ENCODE measurements at places on chromosomes 11 and 22. TPM values are rescaled to one million over a fixed set of nuclear protein-coding genes. Genes with fewer than 3 reads are reported as not detected.

DAGLA gene
- 3.3 TPM for polyA plus RNA-seq

GAS2L1 gene
- polyA plus RNA-seq, result 18.0 TPM

DNA sequence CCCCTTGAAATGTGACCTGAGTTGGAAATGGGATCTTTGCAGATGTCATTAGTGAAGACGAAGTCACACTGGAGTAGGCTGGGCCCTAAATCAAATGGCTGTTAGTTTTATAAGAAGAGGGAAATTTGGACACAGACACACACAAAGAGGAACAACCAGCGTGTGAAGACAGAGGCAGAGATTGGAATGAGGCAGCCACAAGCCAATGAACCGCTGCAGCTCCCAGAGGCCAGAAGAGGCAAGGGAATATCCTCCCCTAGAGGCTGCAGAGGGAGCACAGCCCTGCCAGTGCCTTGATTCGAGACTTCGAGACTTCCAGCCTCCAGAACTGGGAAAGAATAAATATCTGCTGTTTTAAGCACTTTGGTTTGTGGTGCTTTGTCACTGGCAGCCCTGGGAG is 484.5 kb downstream of the MN1 start:
- no peak for DNase-seq
- no peak overlapping the region for H3K4me3 ChIP-seq
- H3K27me3 ChIP-seq, result no peaks in the 10 kb centered on the region
- H3K36me3 ChIP-seq, result no peaks in the 10 kb centered on the region
- no peaks in the 10 kb centered on the region for H3K4me1 ChIP-seq
- H3K27ac ChIP-seq, result no peak overlapping the region

DNA sequence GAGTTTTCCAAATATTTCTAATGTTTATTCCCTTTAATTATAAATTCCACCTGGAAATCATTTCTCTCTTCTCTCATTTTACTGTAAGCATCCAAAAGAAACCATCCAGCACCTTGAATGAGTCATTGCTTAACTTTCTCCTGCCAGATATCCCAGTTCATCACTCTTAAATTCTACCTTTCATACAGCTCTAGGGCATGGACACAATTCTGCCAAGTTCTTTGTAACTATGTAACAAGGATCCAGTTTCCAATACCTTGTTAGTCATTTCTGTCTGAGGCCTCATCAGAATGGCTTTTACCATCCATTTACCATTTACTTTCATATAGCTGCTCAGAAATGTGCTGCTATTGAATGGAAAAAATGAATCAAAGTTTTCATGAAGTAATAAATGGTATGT is 455.4 kb upstream of the TENM4 start:
- no peaks in the 10 kb centered on the region for H3K4me1 ChIP-seq
- H3K27me3 ChIP-seq, result no peaks in the 10 kb centered on the region
- H3K4me3 ChIP-seq, result no peak overlapping the region
- H3K36me3 ChIP-seq, result no peaks in the 10 kb centered on the region
- DNase-seq, result no peak

GRCh38 chr22:45334528-45334927 is 24.8 kb downstream of the FAM118A start:
- H3K27me3 ChIP-seq, result no peaks in the 10 kb centered on the region
- no peak for DNase-seq
- H3K4me3 ChIP-seq, result no peak overlapping the region
- H3K4me1 ChIP-seq, result no peaks in the 10 kb centered on the region
- peaks cover 52% of the 10 kb centered on the region for H3K36me3 ChIP-seq

DNA sequence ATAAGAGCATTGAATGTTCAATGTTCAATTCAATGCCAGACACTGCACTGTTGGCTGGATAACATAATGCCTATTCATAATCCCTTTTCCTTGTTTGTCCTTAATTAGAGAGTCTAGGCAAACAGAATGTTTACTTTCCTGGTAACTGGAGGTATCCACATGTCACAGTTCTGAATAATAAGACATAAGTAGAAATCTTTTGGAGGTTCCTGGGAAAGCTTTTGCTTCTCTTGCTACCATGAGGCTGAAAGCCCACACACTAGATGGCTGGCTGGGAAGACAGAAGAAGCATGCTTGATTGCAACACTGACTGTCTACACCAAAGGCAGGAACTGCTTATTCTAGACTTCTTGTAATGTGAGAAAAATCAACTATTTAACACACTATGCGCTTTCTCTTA is 79.5 kb downstream of the GAB2 start:
- H3K4me3 ChIP-seq, result no peak overlapping the region
- no peak for DNase-seq
- H3K4me1 ChIP-seq, result peaks cover 41% of the 10 kb centered on the region
- H3K27me3 ChIP-seq, result no peaks in the 10 kb centered on the region
- no peak overlapping the region for H3K27ac ChIP-seq

GRCh38 chr11:76792505-76793264 is 9.5 kb downstream of the TSKU start:
- H3K4me1 ChIP-seq, result peaks cover 22% of the 10 kb centered on the region
- H3K4me3 ChIP-seq, result no peak overlapping the region
- H3K36me3 ChIP-seq, result no peaks in the 10 kb centered on the region
- H3K27ac ChIP-seq, result no peak overlapping the region
- DNase-seq, result peak; percentile 4

APOA4 gene
- not detected for polyA plus RNA-seq

AQP11 gene
- 0.27 TPM for polyA plus RNA-seq

DNA sequence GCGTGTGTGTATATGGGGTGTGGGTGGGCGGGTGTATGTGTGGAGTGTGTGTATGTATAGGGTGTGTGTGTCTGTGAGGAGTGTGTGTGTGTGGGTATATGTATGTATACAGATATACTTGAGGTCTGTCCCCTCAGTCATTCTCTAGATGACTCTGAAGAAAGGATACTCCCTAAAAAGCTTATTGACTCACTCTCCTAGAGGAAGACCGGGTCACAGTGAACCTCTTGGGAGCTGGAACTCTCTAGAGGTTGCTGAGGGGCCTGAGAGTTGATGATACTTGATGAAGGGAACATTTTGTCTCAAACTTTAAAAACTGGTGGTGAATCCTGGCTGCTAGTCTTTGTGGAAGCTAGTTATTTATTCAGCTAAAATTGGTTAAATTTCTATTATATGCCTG is 15.1 kb downstream of the STX3 start:
- peak overlapping the region; percentile 46 for H3K27ac ChIP-seq
- H3K27me3 ChIP-seq, result no peaks in the 10 kb centered on the region
- peaks cover 54% of the 10 kb centered on the region for H3K4me1 ChIP-seq
- H3K4me3 ChIP-seq, result no peak overlapping the region
- no peaks in the 10 kb centered on the region for H3K36me3 ChIP-seq

DNA sequence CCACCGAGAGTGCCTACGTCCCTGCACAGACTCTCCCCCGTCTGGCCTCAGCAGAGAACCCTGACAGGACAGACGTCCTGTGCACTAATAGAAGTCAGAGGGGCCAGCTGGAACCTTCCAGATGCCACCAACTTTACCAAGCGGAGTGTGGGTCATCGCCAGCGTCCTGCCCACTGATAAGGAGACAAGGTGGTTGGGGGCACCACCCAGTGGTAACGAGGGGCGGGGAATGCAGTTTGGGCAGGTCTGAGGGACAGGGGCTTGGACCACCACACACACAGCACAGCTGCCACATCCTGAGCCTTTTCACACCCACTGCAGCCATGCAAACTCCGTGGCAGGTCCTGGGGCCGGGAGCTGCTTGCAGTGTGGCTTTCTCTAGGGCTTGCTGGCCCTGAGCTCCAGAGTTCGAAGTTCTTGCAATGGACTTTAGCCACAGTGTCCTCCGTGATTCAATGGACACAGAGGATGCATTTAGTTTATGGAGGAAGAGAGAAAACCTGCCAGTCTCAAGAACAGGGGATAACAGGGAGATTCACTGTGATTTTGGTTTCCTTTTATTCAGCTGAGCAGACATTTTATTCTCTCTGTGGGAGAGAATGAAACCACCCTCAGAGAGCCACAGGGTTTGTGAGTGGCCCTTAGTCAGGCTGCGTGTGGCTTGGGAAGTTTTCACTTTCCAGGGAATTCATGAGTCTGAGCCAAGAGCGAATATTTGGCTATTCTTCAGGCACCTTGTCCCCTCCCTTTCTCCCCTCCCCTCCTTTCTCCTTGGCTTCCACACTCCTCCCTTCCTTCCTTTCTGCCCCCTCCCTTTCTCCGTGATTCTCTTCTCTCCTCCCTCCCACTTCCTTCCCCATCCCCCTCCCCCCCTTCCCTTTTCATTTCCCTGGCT is 13.1 kb downstream of the MRGPRG start:
- H3K4me1 ChIP-seq, result peaks cover 5% of the 10 kb centered on the region
- no peak overlapping the region for H3K27ac ChIP-seq
- no peak for DNase-seq
- no peak overlapping the region for H3K4me3 ChIP-seq

DNA sequence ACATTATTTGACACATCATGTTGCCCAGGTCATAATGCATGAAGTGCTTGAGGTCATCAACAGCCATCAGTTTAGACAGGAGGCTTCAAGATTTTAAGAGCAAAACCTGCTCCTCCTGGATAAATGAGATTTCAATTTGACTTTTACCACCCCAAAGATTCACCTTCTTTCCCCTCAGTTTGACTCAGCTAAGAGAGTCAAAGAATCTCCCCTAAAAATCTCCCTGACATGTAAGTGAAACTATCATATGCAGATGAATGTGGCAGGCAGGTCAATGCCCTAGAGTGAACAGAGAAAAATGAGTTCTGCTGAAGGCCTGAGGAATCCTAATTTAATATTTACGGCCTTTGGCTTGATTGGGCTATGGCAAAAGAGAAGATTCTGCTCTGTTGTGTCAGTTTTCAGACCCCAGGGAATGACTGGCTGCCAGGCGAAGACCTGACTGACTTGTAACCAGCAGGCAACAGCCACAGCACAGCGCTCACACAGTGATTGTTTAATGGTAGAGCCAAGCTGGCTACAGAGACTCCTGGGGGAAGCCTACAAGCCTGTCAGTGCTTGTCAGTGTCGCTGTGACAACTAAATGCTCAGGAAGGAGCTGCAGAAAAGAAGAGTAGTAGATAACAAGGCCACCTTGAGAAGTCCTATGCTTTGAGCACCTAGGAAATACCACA is 491.2 kb upstream of the LRRC4C start:
- no peaks in the 10 kb centered on the region for H3K4me1 ChIP-seq
- no peak overlapping the region for H3K4me3 ChIP-seq
- no peaks in the 10 kb centered on the region for H3K27me3 ChIP-seq
- DNase-seq, result no peak

OR8G5 gene
- not detected for polyA plus RNA-seq

GRCh38 chr11:47998733-47999359 is 18.5 kb downstream of the PTPRJ start:
- H3K4me3 ChIP-seq, result no peak overlapping the region
- no peaks in the 10 kb centered on the region for H3K36me3 ChIP-seq
- H3K27me3 ChIP-seq, result no peaks in the 10 kb centered on the region
- H3K4me1 ChIP-seq, result peaks cover 20% of the 10 kb centered on the region
- no peak overlapping the region for H3K27ac ChIP-seq

DNA sequence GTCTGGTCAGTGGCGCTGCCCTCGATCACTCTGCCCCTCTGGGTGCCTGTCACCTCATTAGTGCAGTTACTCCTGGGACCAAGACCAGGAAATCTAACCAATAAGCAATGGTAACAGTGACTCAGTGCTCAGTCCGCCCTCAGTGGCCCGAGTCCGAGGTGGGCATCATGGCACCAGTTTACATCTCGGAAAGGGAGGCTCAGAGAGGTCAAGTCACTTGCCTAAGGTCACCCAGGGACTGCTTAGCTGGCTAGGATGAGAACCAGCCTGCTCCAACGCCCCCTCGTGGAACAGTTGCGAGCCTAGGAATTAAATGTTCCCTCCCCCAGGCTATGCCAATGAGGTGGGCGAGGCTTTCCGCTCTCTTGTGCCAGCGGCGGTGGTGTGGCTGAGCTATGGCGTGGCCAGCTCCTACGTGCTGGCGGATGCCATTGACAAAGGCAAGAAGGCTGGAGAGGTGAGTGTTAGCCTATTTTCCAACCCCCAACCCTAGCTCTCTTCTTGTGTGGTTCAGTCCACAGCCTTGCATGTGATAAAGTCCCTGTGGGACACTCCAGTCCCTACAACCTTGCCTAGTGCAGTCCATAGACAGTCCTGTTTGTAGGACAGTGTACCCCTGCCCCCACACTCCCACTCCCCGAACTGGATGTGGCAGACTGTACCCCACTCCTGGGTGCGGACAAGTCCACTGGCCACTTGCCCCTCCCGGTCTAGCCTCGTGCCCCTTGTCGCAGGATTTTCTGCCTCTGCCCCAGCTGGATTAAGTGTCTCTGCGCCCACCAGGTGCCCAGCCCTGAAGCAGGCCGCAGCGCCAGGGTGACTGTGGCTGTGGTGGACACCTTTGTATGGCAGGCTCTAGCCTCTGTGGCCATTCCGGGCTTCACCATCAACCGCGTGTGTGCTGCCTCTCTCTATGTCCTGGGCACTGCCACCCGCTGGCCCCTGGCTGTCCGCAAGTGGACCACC is 1.1 kb downstream of the MTFP1 start:
- no peaks in the 10 kb centered on the region for H3K36me3 ChIP-seq
- H3K4me1 ChIP-seq, result peaks cover 22% of the 10 kb centered on the region
- peak; percentile 73 for DNase-seq
- H3K27me3 ChIP-seq, result no peaks in the 10 kb centered on the region
- H3K4me3 ChIP-seq, result peak overlapping the region; percentile 53
- peak overlapping the region; percentile 76 for H3K27ac ChIP-seq

DENND6B gene
- 1.0 TPM for polyA plus RNA-seq

MLC1 gene
- polyA plus RNA-seq, result 0.03 TPM
